Stimulated activated CD8-positive, alpha-beta memory T cell treated with anti-CD3 and anti-CD28 coated beads, Interleukin-7, amount 100 ng/mL, for 1 hour (primary cell): ENCODE measurements at places on chromosomes 6 and 20.

DNA sequence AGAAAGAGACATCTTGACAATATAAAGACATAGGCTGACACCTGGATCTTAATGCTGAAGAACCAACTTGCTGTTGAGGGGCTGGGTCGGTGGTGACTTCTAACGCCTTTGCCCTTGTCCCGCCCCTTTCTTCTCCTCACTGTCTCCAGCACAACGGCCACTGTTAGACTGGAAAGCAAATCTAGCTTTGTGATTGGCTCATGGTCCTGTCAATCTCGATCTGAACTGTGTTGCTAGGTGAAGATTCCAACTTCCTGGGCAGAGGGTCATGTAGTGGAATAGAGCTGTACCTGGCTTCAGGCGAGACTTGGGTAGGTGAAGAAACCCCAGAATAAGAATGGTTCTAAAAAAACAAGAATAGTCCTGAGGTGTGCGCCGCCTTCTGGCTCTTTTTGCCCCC, at the start of gene PGK2:
Gene PGK2, minus strand, starts transcription at position 110 of the 400 bp plus-strand sequence. Its CDS starts 98 bp downstream, at position 12.
- no peak for DNase-seq

DNA sequence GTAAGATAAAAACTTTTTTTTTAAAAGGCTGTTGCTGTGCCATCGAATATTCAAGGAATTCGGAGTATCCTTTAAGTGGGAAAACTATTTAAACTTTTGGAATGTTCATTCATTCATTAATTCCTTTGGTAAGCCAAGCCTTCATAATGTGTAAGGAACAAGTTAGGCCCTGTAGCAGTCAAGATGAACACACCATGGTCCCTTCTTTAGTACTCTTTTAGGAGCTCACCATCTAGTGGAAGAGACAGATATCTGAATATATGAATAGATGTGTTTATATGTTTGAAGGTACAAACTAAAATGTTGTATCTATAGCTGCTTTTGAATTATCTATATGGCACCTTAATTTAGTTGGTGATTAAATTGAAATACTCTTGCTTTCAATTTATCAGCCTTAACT, 5.8 kb downstream of the SPO11 start:
- no peak for DNase-seq

- DNase-seq: no peak
Observed at GRCh38 chr20:24951536-24952083, 2.5 kb downstream of the CST7 start.

GRCh38 chr20:23296841-23297701, 53.5 kb upstream of the NXT1 start:
- no peak for DNase-seq

GRCh38 chr6:150004101-150004782, 21.1 kb downstream of the RAET1L start:
- no peak for DNase-seq

DNA sequence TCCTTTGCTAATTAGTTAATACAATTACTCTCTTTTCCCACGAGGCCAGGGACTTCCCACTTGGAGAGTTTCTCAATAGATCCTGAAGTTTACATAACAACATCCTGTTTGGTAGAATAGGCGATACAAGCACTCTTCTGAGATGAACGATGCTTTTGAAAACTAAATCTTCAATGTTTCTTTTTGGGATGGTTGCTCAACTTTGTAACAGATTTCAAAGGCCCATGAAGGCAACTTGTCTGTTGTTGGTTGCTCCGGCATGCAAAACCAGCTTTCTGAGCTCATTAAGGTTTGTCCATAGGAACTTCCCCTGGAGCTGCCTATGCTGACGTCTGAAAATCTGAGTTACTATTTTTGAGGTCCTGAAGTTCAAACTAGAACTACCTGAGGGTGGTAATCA, 25.9 kb upstream of the ROS1 start:
- DNase-seq: no peak

DNA sequence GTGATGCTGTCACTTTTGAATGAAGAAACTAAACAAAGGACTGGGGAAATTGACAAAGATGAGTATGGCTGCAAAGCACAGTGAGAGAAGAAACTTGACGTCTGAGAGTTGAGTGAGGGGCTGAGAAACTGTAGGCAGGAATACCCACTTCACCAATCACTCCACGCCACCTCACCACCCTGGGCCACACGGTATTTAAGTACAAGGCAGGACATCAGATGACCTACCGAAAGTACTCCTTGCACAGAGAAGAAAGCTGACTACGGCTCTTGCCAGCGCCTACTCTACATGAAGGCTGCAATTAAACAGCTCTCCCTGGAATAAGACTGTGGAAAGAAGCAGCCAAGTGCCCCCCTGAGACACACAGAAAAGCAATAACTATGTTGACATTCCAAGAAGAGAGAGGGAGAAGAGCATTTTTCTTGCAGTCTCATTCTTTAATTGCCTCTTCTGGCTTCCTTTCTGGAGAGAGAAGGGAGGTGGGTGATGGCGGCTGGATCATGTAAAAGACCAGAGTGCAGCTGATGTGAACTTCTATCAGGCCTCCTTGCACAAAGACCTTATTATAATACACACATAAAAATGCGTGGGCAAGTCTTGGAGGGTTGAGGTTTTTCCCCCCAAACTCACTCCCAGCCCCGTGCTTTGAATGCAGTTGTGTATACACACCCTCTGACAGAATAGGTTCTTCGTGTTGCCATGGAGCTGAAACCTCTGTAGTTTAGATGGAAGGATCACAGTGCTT, 44.6 kb downstream of the HIVEP2 start:
- no peak for DNase-seq

DNA sequence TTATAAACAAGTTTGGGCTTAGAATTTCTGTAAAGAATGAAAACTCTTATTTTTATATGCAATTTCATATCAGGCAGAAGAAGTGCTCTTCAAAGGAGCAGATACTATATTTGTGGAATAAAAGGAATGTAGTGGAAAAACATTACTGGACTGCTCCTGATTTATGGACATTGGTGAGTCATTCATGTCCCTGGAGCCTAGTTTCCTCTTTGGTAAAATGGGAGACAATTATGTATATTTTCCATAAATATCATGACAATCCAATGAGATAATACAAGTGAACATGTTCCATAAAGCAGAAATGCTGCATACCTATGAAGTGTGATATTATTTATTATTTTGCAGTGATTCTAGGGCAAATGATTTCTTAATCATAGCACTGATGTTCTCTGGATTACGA, 445.8 kb upstream of the CITED2 start:
- DNase-seq: no peak

GRCh38 chr20:57876163-57876562, 166.3 kb upstream of the PMEPA1 start:
- DNase-seq: no peak

DNA sequence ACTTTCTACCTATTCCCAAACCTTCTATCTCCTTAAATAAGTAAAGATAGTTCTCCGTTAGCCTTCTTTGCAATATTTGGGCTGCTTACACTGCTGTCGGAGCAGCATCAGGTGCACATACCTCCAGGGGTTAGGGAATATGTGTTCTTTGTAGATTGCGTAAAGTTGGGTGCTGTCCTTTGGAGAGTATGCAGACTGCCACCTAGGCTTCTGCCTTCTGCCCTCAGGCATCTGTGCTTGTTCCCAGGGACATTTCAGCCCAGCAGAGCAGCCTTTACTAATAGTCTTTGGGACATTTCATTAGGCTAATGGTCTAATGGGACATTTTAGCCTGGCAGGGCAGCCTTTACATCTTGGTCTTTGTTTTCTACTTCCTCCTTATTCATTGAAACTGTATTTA, 260.6 kb downstream of the TPBG start:
- no peak for DNase-seq

GRCh38 chr20:51196991-51197651, 174.2 kb upstream of the KCNG1 start:
- DNase-seq: no peak
